ENCODE measurements at places on chromosomes 13 and 19. TPM values are rescaled to one million over a fixed set of nuclear protein-coding genes. Genes with fewer than 3 reads are reported as not detected.

CGB8 gene
- total RNA-seq, result not detected

ZNF665 gene
- 6.0 TPM for total RNA-seq

PET100 gene
- total RNA-seq, result 14.9 TPM

JUNB gene
- 178 TPM for total RNA-seq

ZNF431 gene
- total RNA-seq, result 12.1 TPM

GJA3 gene
- not detected for total RNA-seq

GRCh38 chr19:35650581-35650980, 2.5 kb downstream of the COX6B1 start:
- no peaks in the 10 kb centered on the region for H3K36me3 ChIP-seq
- DNase-seq, result no peak
- no peak overlapping the region for H3K27ac ChIP-seq
- H3K4me3 ChIP-seq, result no peak overlapping the region

DNA sequence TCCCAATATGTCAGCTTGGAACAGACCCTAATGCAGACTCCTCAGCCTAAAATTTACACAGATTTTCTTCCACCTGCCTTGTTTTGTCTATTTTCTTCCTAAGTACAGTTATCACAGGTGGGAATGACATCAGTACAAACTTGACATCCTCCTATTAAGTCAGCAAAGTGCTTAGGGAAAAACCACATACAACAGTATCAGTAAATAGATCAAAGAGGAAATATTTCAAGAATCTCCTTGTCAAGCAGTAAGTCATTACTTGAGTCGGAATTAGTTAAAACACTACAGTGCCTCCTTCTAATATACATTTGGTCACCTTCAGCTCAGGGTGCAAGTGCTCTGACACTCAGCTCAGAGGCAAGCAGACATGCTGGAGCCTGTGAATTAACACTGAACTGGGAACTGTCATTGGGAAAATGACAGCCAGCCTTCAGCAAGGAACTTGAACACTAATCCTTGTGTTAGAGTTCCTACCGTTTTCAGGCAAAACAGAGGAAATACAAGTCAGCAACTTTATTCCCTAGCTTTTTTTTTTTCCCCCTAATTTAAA, 394.3 kb upstream of the HTR2A start:
- no peaks in the 10 kb centered on the region for H3K4me1 ChIP-seq
- H3K36me3 ChIP-seq, result no peaks in the 10 kb centered on the region
- H3K27ac ChIP-seq, result no peak overlapping the region
- DNase-seq, result no peak
- H3K27me3 ChIP-seq, result no peaks in the 10 kb centered on the region

DNA sequence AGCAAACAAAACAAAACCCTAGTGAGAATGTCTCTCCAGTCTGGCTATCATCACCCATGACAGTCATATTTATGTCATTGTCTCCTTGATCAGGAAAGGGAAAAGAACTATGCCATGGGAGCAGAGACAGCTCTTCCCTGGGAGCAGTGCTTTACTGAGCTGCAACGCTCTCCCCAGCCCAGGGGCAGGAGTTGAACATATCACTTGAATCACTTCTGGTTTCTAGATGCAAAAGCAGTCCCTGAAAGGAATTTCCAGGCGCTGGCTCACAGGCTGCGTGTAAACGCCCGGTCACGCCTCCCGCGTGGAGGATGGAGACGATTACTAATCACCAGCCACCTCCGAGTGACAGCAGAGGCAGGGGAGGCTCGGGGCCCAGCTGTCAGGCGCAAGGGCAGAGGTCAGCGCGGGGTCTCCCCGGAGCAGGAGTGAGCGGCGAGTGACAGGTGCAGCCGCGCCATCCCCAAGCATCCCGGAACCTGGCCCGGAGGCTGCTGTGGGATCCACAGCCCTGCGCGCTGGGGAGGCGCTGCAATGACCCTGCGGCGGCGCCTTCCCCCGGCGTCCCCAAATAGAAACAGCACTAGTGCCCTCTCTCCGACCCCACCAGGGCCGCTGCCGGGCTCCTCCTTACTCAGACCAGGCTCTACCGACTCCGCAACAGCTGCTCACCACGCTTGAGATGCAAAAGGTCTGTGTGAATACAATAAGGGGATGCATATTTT, 23.5 kb upstream of the DCLK1 start:
- no peak for DNase-seq
- H3K27me3 ChIP-seq, result no peaks in the 10 kb centered on the region
- H3K4me1 ChIP-seq, result no peaks in the 10 kb centered on the region
- H3K36me3 ChIP-seq, result no peaks in the 10 kb centered on the region

- no peak overlapping the region for H3K27ac ChIP-seq
- DNase-seq, result no peak
- no peaks in the 10 kb centered on the region for H3K36me3 ChIP-seq
- H3K4me3 ChIP-seq, result no peak overlapping the region
- H3K27me3 ChIP-seq, result no peaks in the 10 kb centered on the region
Measured at GRCh38 chr19:29771708-29772414, 39.9 kb upstream of the CCNE1 start.

DNA sequence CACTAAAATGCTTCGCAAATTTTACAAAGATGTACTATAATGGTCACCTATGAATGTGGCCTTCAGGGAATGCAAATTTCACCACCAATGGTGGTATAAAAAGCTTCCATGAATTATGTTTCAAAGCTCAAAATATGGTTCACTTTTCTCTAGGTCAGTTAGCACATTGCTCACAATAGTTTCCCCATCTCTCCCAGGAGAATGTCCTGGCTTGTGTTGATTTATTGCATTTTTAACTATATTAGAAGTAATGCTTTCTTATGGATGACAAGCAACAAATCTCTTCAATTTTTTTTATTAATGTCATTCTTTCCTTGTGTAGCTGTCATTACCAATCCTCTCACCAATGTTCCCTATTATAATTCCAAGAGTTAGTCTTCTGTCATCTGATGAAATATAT, 621.2 kb downstream of the TBC1D4 start:
- H3K27me3 ChIP-seq, result no peaks in the 10 kb centered on the region
- no peaks in the 10 kb centered on the region for H3K4me1 ChIP-seq
- H3K4me3 ChIP-seq, result no peak overlapping the region
- H3K27ac ChIP-seq, result no peak overlapping the region
- DNase-seq, result no peak
- no peaks in the 10 kb centered on the region for H3K36me3 ChIP-seq

GRCh38 chr19:31326329-31327028, 22.8 kb downstream of the TSHZ3 start:
- no peak for DNase-seq
- no peak overlapping the region for H3K27ac ChIP-seq
- H3K27me3 ChIP-seq, result no peaks in the 10 kb centered on the region
- H3K4me1 ChIP-seq, result no peaks in the 10 kb centered on the region

GRCh38 chr13:46531953-46532352, 21.0 kb upstream of the LRCH1 start:
- H3K36me3 ChIP-seq, result no peaks in the 10 kb centered on the region
- H3K4me3 ChIP-seq, result no peak overlapping the region
- no peaks in the 10 kb centered on the region for H3K4me1 ChIP-seq
- no peak for DNase-seq
- H3K27ac ChIP-seq, result no peak overlapping the region

DNA sequence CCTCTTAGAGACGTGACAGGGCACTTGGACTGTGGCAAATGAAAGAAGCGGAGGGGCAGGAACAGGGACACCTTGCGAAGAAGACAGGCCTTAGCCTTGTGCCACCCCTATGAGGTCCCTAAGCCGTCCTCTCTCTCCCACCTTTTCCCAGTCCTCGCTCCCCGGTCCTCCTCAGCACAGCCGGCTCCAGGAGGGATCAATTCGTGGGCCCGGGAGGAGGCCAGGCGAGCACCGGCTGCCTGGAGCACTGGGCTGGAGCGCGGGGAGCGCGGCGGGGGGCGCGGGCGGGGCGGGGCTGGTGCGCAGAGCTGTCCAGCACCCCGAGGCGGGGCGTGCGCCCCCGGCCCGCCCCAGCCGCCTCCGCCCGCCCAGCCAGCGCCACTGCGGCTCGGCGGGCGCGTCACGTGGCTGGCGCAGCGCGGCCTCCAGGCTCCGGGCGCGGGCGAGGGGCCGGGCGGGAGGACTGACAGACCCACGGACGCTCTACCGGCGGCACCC, at the start of gene LRP3:
LRP3 (plus strand) TSS at position 466 of the 498 bp plus-strand sequence. CDS start 456 bp downstream, outside the sequence.
- no peaks in the 10 kb centered on the region for H3K36me3 ChIP-seq
- no peak for DNase-seq
- H3K27me3 ChIP-seq, result no peaks in the 10 kb centered on the region
- peak within 1 kb of the TSS; percentile 62 for H3K27ac ChIP-seq
- peaks cover 8% of the 10 kb centered on the region for H3K4me1 ChIP-seq
- peak within 1 kb of the TSS; percentile 73 for H3K4me3 ChIP-seq

- no peaks in the 10 kb centered on the region for H3K4me1 ChIP-seq
- no peak for DNase-seq
- no peaks in the 10 kb centered on the region for H3K27me3 ChIP-seq
- H3K4me3 ChIP-seq, result no peak overlapping the region
Measured at GRCh38 chr19:13604902-13605586, 98.8 kb upstream of the CACNA1A start.

GRCh38 chr13:29993196-29993595, 142.8 kb upstream of the UBL3 start:
- H3K27me3 ChIP-seq, result no peaks in the 10 kb centered on the region
- no peaks in the 10 kb centered on the region for H3K4me1 ChIP-seq
- no peaks in the 10 kb centered on the region for H3K36me3 ChIP-seq
- no peak overlapping the region for H3K4me3 ChIP-seq
- H3K27ac ChIP-seq, result no peak overlapping the region
- no peak for DNase-seq

GRCh38 chr13:52109116-52109670, 19.7 kb downstream of the NEK5 start:
- no peaks in the 10 kb centered on the region for H3K36me3 ChIP-seq
- no peak overlapping the region for H3K4me3 ChIP-seq
- no peak for DNase-seq
- H3K4me1 ChIP-seq, result no peaks in the 10 kb centered on the region

- H3K4me3 ChIP-seq, result no peak overlapping the region
- no peaks in the 10 kb centered on the region for H3K4me1 ChIP-seq
- no peaks in the 10 kb centered on the region for H3K27me3 ChIP-seq
- DNase-seq, result no peak
- no peaks in the 10 kb centered on the region for H3K36me3 ChIP-seq
- H3K27ac ChIP-seq, result no peak overlapping the region
Measured at GRCh38 chr13:64553411-64554129, 2676.6 kb downstream of the PCDH9 start.

DNA sequence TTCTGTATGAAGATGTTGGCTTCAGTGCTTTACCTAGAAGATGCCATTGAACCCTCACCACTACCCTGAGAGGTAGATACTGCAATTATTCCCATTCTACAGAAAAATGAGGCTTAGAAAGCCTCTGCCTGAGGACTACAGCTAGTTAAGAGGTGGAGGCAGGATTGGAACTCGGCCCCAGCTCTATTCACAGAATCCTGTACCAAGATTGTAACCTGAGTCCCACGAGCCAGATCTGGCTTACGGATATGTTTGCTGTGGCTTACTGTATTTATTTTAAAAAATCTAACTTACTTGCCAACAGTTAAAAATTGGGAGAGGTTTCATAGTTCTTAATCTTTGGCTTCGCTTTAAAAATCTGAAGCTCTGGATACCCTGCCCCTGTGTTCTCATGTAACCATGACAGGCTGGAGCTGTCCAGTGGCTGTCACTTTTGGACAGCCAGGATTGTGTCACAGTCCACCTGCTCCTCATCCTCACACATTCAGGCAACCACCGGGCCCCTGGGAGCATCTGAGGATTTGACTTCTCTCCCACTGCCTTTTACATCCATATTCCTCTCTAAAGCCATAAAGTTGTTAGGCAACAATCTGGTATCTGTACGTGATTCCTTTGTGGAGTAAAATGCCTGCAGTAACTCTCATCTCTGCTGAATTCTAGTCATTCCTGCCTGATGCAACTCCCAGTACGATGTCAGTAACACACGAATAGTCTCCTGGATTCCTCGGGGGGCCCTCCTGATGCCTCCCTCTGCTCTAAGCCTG, 160.8 kb upstream of the SERP2 start:
- no peaks in the 10 kb centered on the region for H3K27me3 ChIP-seq
- no peaks in the 10 kb centered on the region for H3K36me3 ChIP-seq
- H3K27ac ChIP-seq, result no peak overlapping the region
- H3K4me3 ChIP-seq, result no peak overlapping the region
- no peaks in the 10 kb centered on the region for H3K4me1 ChIP-seq

DNA sequence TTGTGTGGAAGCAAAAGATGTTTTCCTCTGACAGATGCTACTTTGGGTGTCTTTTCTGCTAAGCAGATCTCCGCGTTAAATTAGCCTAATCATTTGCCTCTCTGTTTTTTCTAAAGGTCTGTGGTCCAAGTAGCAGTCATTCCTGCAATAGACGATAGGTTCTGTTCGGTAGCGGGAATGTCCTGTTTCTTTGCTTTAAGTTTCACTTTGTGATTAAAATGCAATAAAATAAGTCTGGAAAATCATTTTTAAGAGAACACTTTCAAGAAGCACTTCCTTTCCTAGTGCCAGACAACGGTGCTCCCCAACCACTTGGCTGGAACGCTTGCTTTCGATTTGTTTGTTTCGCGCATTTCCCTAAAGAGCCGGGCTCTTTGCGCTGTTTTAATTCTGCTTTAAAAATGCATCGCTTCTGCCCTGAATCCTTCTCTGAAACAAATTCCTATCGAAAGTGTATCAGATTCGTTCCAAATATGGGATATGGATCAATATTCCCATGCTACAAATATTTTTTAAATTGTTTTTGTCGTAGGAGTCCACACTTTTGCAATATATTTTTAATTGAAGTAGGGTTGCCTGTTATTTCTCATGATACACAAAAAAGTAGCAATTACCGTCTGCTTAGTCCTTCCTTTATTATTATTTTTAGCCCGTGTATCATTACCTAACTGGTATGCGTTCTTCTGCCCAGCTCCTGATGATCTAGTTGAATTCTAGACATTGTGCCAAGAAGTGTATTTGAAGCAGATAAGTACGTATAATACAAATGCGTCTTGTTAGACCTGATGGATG, 14.2 kb downstream of the ZIC2 start:
- no peaks in the 10 kb centered on the region for H3K27me3 ChIP-seq
- no peak overlapping the region for H3K4me3 ChIP-seq
- no peaks in the 10 kb centered on the region for H3K36me3 ChIP-seq
- H3K27ac ChIP-seq, result no peak overlapping the region

- peak within 1 kb of the TSS; percentile 74 for H3K4me3 ChIP-seq
- no peaks in the 10 kb centered on the region for H3K36me3 ChIP-seq
- peak within 1 kb of the TSS; percentile 97 for H3K27ac ChIP-seq
- no peaks in the 10 kb centered on the region for H3K27me3 ChIP-seq
- peak; percentile 31 for DNase-seq
- peaks cover 34% of the 10 kb centered on the region for H3K4me1 ChIP-seq
Measured at GRCh38 chr13:27171244-27171826, at the start of gene USP12. TSS of gene USP12 (minus strand) at chr13:27171811. CDS start at chr13:27171639, 172 bp downstream.

DNA sequence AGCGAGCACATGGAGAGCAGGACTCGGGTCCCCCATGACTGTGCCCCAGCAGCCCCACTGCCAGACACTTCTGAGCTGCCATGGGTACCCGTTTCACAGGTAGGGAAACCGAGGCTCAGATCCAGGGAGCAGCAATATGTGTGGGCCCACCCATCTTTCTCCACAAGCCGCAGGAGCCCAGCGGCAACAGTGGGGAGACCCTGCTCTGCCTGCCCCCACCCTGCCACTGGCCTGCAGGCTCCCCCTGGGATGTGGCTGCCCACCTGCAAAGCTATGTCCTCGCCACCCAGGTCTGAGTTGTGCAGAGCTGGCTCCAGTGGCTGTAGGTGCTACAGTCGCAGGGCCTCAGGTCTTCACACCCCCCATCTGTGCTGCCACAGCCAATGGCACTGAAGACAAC, 50.6 kb upstream of the C1QTNF9B start:
- no peak overlapping the region for H3K27ac ChIP-seq
- no peaks in the 10 kb centered on the region for H3K4me1 ChIP-seq
- DNase-seq, result no peak
- no peaks in the 10 kb centered on the region for H3K27me3 ChIP-seq

Data from Peyer's patch (tissue), 4 donors.